Lung microvascular endothelial cell (primary cell): ENCODE measurements at places on chromosomes 5 and 9. TPM values are rescaled to one million over a fixed set of nuclear protein-coding genes. Genes with fewer than 3 reads are reported as not detected.

DNA sequence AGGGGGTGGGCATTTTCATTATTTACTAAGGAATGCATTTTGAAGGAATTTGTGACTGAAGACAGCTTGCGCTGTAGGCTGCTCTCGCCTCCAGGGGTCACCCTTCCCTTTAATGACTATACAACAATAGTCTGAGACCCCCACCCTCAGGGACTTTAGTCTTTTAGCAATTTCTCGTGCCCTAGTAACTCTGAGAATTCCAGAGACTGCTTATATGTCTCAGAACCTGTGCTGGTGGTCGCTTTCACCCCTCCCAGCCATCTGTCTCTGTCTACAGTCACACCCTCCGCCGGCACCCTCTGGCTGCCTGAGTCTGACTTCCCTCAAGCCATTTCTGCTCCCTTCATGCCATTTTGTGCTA, 671.4 kb downstream of the NR2F1-AS1 start:
- DNase-seq = peak; percentile 40

INSYN2B gene
- total RNA-seq = 0.40 and 1.3 TPM in 2 replicates

DNA sequence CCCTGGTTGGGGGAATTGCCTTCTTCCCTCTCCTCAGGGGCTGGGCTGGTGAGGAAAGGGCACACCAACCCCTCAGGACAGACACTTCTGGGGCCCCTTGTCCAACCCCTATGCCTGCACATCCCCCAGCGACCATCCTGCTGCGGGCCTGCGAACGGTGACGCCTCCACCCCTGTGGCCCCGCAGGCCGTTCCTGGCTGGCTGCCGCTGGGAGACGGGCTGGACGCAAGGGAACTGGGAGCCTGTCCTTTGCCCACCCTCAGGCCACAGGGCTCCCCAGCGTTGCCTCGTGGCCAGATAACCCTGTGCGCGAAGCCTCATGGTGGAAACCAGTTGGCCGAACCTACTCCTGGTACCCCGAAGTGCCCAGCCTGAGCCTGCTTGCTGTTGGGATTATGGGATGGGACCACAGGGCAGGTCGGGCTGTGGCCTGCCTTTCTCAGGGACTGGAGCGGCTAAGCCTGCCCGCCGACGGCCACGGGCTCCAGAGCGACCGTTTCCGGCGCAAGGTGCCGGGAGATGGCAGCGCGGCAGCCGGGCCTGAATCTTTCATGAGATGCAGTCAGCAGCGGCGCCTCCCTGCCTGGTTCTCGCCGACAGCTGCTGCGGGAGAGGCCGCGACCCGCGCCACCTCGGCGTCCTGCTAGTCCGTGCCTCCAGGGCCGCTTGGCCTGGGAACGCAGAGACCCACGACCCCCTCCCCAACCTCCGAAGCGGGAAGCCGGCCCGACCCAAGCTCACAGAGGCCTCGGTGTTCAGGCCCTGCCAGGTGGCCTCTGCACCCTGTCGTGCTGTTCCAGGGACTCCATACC, 6.5 kb upstream of the PITX1 start:
- DNase-seq = no peak

GRCh38 chr5:138111937-138112336, 27.3 kb downstream of the NME5 start:
- no peak for DNase-seq

DNA sequence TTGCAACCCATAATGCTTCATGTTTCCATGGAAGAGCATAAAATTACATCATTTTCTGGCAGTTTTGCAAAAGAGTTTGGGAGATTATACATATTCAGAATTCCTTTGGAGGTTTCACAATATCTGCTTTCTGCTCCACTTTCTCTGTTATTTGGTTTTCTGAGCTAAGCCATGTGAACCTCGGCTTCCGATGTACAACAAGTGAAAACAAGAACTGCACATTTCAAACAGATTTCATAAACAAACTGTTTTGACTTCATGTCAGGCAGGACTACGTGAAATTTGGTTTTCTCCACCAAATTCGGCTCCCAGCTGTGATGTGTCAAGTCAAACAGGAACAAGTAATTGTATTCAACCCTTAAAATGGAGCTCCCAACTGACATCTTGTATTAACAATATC, 609.8 kb downstream of the IRX1 start:
- no peak for DNase-seq

GRCh38 chr5:61322738-61323725, 9.0 kb upstream of the ZSWIM6 start:
- DNase-seq = peak; percentile 94

DNA sequence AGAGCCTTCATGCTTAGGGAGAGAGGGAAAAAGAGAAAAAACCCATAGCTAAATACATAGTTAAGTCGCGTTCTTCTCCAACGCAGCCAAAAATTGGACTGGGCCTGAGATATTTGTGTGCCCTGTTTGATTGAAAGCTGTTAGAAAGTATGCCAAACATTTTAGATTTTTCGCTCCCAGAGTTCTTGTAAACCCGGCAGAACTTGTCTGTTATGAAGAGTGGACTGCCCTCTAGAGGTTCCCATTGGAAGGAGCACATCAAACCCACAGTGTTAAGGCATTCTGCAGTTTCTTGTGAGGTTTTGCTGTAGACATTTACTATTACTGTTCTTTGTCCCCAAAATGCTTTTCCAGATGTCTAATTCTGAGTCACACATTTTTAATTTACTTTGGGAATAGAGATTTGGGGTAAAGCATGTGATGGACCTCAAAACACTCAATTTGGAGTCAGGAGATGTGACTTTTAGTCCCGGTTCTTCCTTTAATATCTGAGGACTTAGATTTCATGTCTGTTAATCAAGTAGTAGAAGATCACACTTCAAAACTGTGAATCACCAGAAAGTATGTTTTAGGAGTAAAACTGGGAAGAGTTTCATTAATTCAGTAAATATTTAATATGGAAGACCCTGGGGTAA, 96.6 kb downstream of the PCSK1 start:
- peak; percentile 92 for DNase-seq

GRCh38 chr9:73269430-73270101, 117.9 kb downstream of the ANXA1 start:
- peak; percentile 5 for DNase-seq

- peak; percentile 80 for DNase-seq
Observed at GRCh38 chr5:72244862-72245371, 75.1 kb downstream of the MRPS27 start.

- DNase-seq = no peak
Observed at GRCh38 chr5:80654054-80654390, 430 bp upstream of the MSH3 start.

DNA sequence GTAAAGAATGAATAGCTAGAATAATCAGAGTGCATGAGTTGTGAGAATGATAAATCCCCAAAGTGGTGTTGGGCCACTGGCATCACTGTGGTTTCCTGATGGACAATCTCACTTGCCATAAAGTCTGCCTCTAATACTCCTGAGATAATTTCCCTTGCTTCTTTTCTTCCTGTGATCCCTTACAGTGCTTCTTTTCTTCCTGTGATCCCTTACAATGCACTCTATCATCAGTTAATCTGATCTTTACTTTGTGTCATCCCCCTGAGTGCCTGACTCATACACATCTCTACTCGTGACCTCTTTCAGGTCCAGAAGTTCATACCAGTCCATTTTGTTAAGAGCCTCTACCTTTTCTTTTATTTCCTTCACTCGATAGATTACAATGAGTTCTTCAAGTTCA, 418.3 kb downstream of the HCN1 start:
- DNase-seq = no peak

FBXL7 gene
- 10.0 and 14.1 TPM in 2 replicates for total RNA-seq

- DNase-seq = no peak
Observed at GRCh38 chr5:72733810-72734209, 82.7 kb upstream of the TNPO1 start.

IRX2 gene
- total RNA-seq = 0.20 and 0.44 TPM in 2 replicates

DNA sequence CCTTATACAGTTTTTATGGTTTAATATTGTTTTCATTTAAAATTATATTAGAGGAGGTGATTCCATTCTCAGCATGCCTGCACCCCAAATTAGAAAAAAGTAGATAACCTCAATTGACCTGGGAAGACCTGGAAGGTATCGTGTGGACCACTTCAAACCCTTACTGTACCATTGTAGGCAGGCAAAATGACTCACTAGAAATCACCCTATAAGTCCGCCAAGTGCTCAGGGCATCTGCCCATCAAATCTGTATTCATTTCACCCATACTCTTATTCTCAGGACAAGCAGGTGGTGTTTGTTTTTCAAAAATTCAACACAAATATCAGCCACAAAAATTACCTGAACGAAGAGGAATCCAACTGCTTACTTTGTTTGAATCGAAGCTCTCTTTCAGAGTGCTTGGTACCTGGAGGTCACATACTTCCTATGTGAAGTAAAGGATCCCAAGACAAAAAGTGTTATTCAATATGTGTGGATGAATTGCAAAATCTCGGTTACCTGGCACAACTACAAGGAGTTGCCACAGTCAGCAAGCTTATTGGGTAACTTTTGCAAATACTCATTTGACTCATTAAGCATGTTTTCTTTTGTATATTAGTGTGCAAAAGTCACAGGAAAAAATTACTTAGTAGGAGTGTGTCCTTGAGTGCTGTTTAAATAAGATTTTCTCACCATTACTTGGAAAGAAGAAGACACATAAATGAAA, 216.2 kb downstream of the ENC1 start:
- no peak for DNase-seq

DNA sequence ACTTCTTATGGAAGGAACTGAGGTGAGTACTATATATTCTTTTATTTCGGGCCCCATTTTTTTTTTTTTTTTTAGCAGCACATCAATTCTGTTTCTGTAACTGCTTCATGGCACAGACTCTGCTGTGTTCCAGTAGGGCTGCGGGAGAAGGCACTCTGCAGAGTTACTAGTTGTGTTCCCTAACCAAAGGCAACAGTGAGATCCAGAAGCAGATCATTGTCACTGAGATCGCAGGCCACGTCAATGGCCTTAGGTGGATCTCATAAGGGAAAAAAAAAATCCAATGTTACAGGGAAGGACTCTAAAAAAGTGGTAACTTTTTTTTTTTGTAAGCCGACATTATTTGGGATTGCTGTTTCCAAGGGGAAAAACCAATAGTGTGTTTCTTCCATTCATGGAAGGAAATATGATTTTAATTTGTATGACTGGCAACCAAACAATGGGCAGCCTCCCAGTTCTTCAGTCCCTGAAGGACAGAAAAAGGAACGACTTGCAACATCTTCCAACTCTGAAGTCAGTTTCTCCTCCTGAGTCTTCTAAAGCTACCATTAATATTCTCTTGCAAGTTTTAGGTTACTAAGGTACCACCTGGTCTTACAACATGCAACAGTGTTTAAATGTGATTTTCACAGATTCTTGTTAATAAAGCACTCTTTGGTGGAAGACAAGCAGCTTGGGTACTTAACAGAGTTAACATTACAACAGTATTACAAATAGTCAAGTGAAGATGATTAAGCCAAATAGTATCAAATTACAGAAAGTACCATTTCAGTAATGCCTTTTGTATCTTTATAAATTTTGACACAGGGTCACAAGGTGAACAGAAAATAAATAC, 52.8 kb downstream of the HABP4 start:
- no peak for DNase-seq

GRCh38 chr5:953535-954449, 54.8 kb upstream of the NKD2 start:
- DNase-seq = no peak

GRCh38 chr5:144017119-144017518, 153.3 kb downstream of the YIPF5 start:
- no peak for DNase-seq

- peak; percentile 74 for DNase-seq
Observed at GRCh38 chr5:81787474-81788242, 36.8 kb upstream of the SSBP2 start.

GRCh38 chr5:89047571-89047970, 164.6 kb upstream of the MEF2C start:
- no peak for DNase-seq

NRARP gene
- total RNA-seq = 18.7 and 28.3 TPM in 2 replicates

GRCh38 chr5:67293226-67293625, 96.6 kb upstream of the CD180 start:
- no peak for DNase-seq

DNA sequence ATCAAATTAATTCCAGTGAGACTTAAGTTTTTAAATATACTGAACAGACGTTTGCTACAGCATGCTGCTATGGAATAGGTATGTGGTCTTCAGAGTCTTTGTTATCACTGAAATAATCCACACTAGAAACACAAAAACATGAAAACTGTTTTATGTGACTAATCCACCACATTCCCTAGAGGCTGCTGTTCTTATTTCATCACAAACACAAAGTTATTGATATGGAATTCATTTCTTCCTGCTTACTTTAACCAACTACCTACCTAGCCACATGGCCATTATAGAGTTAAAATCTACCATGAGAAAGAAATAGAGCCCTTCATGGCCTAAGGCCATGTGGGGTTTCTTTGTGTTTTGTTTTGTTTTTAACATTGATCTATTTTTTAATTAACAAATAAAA, 232.3 kb upstream of the PTGER4 start:
- no peak for DNase-seq

GRCh38 chr9:102185962-102186361, 447.5 kb upstream of the GRIN3A start:
- no peak for DNase-seq

CCDC183 gene
- total RNA-seq = 0.22 and 1.4 TPM in 2 replicates

DNA sequence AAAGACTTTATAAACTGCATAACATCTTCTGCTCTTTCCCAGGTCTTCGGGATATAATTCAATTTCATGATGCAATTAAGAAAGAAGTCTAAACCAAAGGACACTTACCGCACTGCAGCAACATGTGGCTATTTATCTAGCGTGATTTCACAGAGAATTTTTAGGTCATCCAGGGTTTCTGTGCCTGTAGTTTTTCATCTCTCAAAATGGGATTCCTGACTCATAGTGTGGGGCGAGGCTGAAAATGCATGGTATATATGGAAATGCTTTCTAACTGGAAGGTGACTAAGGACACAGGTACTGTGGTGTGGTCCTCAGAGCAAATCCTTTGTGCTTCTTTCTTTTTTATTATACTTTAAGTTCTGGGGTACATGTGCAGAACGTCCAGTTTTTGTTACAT, 557.7 kb upstream of the KLF4 start:
- DNase-seq = no peak

GRCh38 chr5:154312576-154312975, 122.0 kb downstream of the GALNT10 start:
- peak; percentile 10 for DNase-seq

- DNase-seq = no peak
Observed at GRCh38 chr5:33711094-33711679, 180.6 kb downstream of the ADAMTS12 start.

- DNase-seq = no peak
Observed at GRCh38 chr9:104941597-104941996, 13.6 kb upstream of the ABCA1 start.

S100Z gene
- not detected in 2 replicates for total RNA-seq

DNA sequence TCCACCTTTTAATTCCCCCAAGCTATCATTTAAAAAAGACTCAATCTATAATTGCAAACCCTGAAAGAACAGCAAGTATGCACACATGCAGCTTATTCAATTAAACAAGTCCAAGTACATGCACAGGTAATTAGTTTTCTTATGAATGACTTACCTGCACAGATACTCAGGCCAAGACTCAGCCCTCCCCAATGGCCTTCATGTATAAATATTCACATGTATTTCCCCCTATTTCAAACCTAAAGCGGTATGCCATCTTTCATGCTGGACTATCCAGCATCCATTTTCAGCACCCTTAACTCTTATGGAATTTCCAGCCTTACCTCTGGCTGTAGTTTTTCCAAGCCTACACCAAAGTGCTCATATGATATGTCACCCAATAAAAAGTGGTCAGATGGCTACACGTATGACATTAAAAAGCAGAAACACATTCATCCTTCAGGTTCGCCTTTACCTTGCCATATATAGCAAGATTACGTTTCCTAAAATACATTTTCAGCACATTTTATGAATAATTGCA, 205.5 kb downstream of the MEF2C start:
- DNase-seq = no peak

CORO2A gene
- total RNA-seq = 0.20 and 0.22 TPM in 2 replicates
